T-helper 17 cell (primary cell): ENCODE measurements at places on chromosomes 13 and 19. TPM values are rescaled to one million over a fixed set of nuclear protein-coding genes. Genes with fewer than 3 reads are reported as not detected.

The ZNF611 gene
- total RNA-seq = 21.1 TPM

DNA sequence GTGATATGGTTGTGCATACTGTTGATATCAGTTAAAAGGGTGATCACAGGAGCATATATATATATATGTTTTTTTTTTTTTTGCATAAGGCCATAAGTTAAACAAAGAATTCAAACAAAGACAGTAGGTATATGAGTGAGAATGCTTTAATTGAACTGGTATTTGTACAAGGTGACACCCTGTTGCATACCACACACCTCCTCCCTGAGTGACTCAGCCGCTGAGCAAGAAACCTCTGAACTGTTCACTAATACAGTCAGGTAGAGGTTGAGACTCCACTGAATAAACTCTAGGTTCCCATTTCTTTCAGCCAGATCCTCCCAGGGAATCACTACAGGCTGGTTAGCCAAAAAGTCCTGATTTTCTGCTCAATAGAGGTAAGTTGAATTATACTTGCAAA lies at the start of gene SCEL:
Gene SCEL, plus strand, starts transcription at position 259 of the 400 bp plus-strand sequence. CDS start 20,170 bp downstream, outside the sequence.
- no peak for DNase-seq

The LRP3 gene
- not detected for total RNA-seq

The SHISA2 gene
- total RNA-seq = 0.37 TPM

DNA sequence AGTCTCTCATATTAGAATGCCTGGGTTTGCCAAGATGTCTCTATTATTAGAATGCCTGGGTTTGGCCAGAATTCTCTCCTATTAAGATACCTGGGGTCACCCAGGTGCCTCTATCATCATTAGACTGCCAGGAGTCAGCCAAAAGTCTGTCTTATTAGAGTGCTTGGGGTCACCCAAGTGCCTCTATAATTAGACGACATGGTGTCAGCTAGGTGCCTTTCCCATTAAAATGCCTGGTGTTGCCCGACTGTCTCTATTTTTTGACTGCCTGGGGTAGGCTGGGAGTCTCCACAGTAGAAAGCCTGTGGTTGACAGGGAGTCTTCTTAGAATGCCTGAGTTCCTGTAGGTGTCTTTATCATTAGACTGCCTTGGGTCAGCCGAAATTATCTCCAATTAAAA lies 1536.6 kb downstream of the UQCRFS1 start:
- no peak for DNase-seq

DNA sequence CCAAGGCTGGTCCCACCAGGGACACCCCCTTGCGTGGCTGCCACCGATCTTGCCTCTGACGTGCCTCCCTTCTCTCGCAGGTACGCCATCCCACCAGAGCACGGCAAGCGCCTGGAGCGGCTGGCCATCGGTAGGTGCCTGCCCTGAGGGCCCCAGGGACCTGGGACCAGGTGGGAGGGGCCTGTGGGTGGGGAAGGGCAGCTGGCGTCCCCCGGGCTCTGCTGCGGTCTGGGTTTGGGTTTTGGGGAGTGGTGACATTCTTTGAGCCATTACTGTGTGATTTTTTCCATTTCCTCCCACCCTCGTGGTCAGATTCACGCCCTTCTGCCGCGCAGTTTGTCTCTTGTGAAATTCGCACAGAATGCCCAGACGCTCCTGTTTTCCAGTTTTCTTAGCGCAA lies 102.0 kb downstream of the KDM4B start:
- DNase-seq = no peak

The TARM1 gene
- not detected for total RNA-seq

The GNA15 gene
- 54.1 TPM for total RNA-seq

The TSSK6 gene
- 3.8 TPM for total RNA-seq
